ENCODE measurements at places on chromosomes 2 and 18. TPM values are rescaled to one million over a fixed set of nuclear protein-coding genes. Genes with fewer than 3 reads are reported as not detected.

DNA sequence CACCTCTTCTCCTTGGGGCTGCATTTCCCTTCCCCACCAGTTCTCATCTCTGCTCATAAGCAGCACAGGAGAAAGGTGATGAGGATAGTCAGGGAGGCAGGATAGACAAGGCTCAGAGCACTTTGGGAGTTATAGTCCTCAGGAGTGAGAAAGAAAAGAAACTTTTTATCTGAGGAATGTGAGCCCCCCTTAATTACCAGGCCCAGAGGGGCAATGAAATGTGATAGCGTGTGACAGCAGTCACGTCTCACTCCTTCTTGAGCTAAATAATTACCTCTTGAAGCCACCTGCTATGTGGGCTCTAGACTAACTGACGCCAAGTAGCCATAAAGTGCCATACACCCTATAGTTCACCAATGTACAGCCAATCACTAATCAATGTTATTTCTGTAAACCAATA lies 105.8 kb downstream of the SPP2 start:
- DNase-seq, result no peak

The GPAT2 gene
- total RNA-seq, result 0.23 TPM

The TNFRSF11A gene
- total RNA-seq, result 0.98 TPM

DNA sequence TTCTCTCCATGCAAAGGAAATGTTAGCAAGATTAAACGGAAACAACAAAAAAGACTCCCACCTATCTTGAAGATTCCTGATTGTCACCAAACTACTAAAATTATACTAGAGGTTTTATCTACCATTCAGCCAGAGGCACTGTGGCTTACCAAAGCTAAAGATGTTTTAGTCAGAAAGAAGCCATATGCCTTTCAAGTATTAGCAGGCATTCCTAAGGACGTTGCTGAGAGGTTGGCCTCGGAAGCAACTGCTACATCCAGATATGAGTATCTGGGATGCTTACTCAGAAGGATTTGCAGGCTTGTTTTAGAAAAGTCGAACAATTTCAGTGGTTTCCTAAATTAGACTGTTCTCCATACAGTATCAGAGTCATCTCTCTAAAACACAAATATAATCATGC lies 88.3 kb upstream of the UBE2E3 start:
- DNase-seq, result no peak
